ENCODE measurements at places on chromosomes 11 and 22. TPM values are rescaled to one million over a fixed set of nuclear protein-coding genes. Genes with fewer than 3 reads are reported as not detected.

GRCh38 chr11:111477898-111478297 is 34.3 kb downstream of the BTG4 start:
- DNase-seq: no peak

GRCh38 chr22:49119551-49119952 is 708.1 kb downstream of the BRD1 start:
- DNase-seq: no peak

DNA sequence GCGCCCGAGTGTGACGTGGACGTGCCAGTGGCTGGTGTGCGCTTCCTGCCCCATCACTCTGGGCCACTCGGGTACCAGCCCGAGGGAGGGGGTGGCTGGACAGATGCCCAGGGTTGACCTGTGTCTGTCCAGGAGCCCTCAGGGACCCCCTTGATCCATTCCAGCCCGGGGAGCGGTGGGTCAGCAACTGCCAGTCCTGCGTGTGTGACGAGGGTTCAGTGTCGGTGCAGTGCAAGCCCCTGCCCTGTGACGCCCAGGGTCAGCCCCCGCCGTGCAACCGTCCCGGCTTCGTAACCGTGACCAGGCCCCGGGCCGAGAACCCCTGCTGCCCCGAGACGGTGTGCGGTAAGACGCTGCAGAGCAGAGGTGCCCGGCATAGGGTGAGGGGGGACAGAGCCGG is 34.5 kb downstream of the MUC5B start:
- DNase-seq: no peak

GRCh38 chr22:50678651-50679521 is 6.3 kb downstream of the SHANK3 start:
- DNase-seq: no peak

DNA sequence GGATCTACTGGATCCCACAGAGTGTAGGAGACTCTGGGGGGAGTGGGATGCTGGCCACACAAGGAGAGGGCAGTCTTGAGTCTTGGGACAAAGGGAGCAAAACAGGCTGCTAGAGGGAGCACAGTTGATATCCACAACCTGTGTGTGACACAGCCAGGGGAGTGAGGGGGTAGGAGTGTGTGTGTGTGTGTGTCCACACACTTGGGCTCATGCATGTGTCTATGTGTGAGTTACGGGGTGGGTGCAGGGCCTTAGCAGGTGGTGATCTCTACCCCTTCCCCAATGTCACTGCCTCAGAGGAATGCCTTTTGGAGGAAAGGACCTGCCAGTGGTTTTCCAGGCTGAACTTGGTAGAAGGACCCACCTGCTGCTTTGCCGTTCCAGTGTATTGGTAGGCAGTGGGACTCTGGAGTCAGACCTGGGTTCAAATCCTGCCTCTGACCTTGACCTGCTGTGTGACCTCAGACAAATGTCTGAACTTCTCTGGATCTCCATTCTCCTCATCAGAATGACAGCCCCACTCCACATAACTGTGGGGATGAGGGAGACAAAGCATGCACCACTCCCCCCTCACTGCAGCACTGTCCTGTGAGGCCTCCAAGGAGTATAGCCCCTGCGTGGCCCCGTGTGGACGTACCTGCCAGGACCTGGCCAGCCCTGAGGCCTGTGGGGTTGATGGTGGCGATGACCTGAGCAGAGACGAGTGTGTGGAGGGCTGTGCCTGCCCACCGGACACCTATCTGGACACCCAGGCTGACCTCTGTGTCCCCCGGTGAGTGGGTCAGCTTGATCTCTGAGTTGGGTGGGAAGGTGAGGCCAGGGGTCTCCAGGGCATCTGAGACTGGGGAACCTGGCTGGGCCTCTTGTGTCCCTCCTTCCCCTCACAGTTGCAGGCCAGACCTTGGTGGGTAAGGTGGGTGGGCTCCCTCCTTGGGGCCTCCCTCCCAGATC is 27.4 kb downstream of the OTOG start:
- DNase-seq: no peak

GRCh38 chr22:20256551-20257211 is 11.4 kb downstream of the RTN4R start:
- DNase-seq: no peak

DNA sequence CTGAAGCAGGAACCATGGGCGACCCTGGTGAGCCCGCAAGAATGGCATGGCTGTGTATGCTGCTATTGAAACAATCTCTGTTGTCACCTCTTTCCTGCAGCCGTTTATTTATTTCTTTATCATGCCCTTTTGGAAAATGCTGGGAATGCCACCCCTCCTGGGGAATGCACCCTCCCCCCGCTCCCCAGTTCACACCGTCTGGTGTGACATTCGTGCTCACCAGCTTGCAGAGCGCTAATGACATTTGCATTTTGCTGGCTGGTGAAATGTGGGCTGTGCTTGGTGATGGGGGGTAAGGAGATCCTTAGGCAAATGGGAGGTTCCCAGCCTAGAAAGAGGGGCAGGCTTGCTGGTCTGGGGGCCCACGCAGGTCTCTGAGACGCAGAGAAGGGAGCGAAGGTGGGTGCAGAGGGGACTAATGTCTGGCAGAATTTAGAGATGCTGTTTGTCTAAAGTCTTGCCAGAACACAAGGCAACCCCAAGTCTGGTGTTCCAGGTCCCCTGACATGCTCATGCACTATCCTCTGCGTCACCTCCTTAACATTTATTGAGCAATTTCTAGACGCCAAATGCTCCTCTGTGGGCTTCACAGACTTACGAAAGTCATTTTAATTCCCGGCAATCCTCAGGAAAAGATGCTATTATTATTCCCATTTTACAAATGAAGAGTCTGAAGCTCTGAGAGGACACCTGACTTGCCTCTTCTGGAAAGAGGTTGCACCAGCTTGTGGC is 91.7 kb downstream of the TP53I11 start:
- DNase-seq: no peak

DNA sequence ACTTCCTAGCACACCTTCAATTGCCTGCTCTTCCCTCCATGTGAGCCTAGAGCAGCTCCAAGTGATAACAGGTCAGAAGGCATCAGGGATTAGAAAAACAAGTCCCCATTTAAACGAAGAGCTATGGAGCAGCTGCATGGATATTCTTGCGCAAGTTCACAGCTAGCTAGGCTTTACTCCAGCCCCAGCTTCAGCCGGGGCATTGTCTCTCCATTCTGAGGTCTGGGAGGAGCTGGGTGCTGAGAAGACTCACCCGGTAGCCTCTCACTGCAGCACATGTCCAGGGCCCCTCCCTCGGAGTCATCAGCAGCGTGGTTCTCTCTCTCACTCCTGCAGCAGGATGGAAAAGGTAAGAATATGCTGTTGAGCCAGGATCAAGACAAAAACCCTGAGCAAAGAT is 26.0 kb downstream of the PTPN5 start:
- DNase-seq: no peak

DNA sequence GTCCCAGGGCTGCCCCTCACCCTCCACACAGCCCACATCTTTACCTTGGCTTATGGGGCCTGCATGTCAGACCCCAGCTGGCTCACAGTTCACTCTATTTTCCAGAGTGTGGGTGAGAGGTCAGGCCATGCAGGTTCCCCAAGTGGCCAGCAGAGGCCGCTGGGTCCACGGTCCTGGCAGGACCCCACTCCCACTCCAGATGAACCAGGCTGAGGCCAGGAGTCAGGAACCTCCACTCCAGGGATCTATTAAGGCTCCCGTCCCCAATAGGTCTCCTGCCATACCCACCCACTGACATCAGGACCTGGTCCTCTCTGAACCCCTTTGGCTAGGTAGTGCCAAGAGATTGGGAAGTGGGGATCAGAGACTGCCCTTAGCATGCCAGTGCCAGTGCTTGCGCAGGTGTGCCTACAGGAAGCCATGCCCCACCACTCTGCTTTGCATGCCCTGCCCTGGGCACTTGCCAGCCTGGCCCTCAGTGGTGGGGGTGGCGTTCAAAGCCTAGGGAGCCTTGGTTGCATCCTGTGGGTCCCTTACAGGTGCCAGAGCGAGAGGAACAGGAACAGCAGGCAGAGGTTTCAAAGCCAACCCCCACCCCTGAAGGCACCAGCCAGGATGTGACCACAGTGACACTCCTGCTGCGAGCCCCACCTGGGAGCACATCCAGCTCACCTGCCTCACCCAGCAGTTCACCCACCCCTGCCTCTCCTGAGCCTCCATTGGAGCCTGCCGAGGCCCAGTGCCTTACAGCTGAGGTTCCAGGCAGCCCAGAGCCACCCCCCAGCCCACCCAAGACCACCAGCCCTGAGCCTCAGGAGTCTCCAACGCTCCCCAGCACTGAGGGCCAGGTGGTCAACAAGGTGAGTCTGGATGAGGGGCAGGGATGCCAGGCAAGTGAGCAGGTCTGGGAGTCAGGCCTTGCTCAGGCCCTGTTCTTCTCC is 8.3 kb downstream of the SMTN start:
- no peak for DNase-seq

DNA sequence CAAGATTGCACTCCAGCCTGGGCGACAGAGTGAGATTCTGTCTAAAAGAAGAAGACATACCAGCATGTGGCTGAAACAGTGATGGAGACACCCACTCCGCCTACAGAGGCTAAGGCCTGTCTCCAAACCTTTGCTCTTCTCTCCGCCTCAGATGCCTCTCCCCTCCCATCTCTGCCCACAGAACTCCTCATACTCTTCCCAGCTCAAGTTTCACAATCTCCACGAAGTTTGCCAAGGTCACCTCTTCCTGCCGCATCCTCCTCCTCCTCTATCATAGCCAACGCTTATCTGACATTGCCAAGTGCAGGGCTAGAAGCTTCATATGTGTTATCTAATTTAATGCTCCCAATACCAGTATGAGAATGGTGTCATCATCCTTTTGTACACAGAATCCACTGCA is 25.9 kb upstream of the FBLN1 start:
- DNase-seq: no peak

DNA sequence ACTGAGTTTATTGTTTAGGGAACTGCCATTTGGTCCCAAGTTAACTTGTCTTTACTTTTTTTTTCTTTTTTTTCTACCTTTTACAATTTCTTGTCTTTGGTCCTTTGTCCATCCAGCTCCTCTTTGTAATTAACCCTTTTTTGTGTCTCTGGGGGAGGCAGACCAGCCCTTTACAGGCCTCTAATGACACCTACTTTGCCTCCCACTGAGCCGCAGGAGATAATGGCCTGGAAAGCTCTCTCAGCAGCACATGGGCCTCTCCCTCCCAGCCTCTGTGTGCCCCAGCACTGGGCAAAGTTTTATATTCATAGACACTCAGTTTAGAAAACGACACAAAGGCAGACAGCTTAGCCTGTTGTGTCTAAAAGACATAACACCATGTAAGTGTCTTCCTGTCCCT is 480.4 kb downstream of the SOX6 start:
- no peak for DNase-seq

- no peak for DNase-seq
Measured at GRCh38 chr11:31643857-31644256, 134.3 kb downstream of the ELP4 start.

DNA sequence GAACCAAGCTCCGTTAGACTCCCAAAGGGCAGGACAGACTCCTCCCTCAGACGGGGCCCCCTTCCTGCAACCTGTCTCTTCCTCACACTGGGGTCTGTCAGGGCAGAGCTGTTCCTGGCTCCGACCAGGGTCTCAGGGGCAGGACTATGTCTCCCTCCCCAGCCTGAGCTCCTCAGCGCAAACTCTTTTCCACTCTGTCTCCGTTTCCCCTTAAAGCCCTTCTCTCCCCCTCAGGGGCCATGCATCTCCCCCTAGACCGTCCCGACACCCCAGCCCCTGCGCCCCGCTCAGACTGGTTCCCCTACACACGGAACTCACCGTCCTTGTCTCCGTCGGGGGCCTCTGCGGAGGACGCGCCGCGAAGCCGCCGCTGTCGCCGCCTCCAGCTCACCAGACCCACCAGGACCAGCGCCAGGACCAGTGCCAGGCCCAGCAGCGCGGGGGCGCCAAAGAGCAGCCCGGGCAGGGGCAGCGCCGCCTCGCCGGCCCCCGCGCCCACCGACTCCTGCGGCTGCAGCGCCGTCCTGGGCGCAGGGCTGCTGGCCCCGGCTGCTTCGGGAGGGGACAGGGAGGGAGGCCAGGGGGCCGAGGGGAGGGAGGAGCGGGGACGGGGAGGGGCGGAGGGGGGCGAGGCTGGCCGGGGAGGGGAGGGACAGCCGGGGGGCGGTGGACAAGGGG is 684 bp downstream of the TNFRSF13C start:
- no peak for DNase-seq

DNA sequence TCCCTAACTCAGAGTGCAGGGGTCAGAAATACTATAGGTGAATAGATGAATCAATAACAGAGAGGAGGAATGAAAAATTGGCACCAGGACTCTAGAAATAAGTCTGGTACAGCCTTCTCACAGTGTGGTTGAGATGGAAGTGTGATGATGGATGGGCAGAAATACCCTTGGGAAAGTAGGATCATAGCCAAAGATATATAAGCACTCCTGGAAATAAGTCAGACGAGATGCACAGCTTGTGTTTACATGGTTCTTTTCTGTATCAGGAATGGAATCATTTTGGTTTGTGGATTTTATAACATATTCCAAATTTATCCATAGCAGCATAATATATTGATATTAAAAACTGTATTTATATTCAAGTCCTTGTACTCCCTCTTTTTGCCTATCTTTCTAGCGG is 33.5 kb upstream of the SEZ6L start:
- no peak for DNase-seq

- no peak for DNase-seq
Measured at GRCh38 chr11:29251738-29252137, 765.1 kb downstream of the KCNA4 start.

DNA sequence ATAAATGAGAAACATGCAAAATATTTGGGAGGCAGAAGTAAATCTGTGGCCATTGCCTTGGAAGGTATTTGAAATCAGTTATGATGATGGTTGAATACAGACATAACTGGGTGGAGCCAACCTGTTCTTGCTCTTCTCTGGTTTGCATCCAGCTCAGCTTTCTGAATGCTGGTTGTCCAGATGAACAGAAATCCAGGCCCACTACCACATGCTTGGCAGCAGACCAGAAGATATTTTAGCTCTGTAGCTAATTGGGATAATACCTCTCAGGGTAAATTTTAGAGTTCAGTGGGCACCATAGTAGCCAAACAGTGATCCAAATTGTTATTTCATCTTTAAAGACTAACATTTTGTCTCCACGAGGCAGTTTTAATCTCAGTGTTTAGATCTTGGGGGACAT is 308.3 kb downstream of the RAB38 start:
- no peak for DNase-seq

GRCh38 chr11:93983542-93984195 is 37.5 kb upstream of the HEPHL1 start:
- no peak for DNase-seq

DNA sequence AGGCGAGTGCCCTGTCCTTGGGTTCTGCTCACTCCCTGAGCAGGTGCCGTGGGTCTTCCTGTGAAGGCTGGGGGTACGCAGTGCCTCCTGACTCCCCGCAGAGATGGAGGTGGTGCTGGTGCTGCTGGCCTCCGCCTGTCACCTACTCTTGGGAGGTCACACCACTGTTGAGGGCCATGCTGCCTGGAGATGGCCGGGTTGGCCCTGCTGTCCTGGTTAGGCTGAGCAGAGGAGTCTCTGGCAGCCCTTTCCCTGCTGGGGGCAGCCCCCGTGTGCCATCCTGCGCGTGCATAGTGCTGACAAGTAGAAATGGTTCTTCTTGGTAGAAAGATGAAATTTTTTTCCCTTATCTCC is 49.6 kb downstream of the MUC6 start:
- DNase-seq: no peak

The OTOG gene
- total RNA-seq: not detected

The DLAT gene
- 36.6 TPM for total RNA-seq

The CACNA1I gene
- total RNA-seq: 0.22 TPM

The PLEKHB1 gene
- total RNA-seq: 5.6 TPM

The MMP27 gene
- total RNA-seq: 0.19 TPM

The DCDC1 gene
- total RNA-seq: not detected

The TECTA gene
- not detected for total RNA-seq

The TRIM48 gene
- not detected for total RNA-seq

The APLNR gene
- total RNA-seq: 0.26 TPM

The PTS gene
- 41.8 TPM for total RNA-seq

The CEND1 gene
- total RNA-seq: not detected

The OR5M10 gene
- not detected for total RNA-seq

The TAF6L gene
- 11.5 TPM for total RNA-seq

The CXCR5 gene
- total RNA-seq: not detected

All from esophagus squamous epithelium (tissue), 5 donors.